ENCODE measurements at places on chromosomes 3 and 15. TPM values are rescaled to one million over a fixed set of nuclear protein-coding genes. Genes with fewer than 3 reads are reported as not detected.

- DNase-seq = no peak
These were observed 54.8 kb downstream of the SLC7A14 start for GRCh38 chr3:170531054-170531453.

GRCh38 chr3:126057501-126057819 is 26.5 kb downstream of the SLC41A3 start:
- peak; percentile 63 for DNase-seq

- DNase-seq = no peak
These were observed 7.8 kb upstream of the LIPC start for GRCh38 chr15:58423831-58424608.

- no peak for DNase-seq
These were observed 72.5 kb downstream of the MAGEF1 start for GRCh38 chr3:184639351-184639750.

Gene DUOXA2
- total RNA-seq = not detected
